ENCODE measurements at places on chromosomes 7 and 10. TPM values are rescaled to one million over a fixed set of nuclear protein-coding genes. Genes with fewer than 3 reads are reported as not detected.

DNA sequence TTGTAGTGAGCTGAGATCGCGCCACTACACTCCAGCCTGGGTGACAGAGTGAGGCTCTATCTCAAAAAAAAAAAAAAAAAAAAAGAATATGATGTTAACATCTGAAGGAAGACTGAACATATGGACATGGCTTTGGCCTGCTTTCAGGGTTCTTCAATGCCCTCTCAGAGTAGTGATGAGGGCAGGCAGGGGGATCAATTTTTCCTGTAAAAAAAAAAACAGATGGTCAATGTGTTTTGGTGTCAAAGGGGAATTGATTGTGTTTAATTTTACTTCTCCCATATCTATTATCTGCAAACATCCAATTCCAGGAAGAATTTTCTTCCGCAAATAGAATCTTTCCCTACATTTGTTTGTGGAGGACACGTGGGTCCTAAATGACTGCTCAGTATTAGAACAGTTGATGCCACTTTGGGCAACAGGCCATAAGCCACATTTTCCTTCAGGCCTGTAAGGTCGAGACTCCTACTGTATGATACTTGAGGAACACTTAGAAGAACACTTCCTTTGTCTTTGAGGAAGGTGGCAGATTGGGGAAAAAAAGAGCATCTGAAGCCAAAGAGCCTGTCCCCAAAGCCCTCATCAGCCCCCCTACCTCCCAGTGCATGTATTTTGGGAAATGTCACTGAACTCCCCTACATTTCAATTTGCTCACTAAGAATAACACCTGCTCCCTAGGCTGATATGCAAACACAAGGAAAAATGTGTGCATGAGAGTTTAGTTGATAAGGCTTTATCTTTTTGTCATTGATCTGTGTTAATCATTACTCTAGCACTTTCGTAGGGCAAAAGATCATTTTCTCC, 28.3 kb downstream of the MGAM2 start:
- H3K36me3 ChIP-seq = no peaks in the 10 kb centered on the region
- H3K27me3 ChIP-seq = no peaks in the 10 kb centered on the region
- H3K4me1 ChIP-seq = peaks cover 10% of the 10 kb centered on the region
- no peak overlapping the region for H3K4me3 ChIP-seq
- no peak overlapping the region for H3K27ac ChIP-seq

GRCh38 chr7:131075406-131075805, 252.3 kb upstream of the MKLN1 start:
- H3K4me1 ChIP-seq = peaks cover 98% of the 10 kb centered on the region
- H3K27me3 ChIP-seq = no peaks in the 10 kb centered on the region
- peaks cover 1% of the 10 kb centered on the region for H3K36me3 ChIP-seq
- no peak overlapping the region for H3K4me3 ChIP-seq
- peak overlapping the region; percentile 43 for H3K27ac ChIP-seq

GRCh38 chr10:59805014-59805413, 51.8 kb upstream of the MRLN start:
- peaks cover 18% of the 10 kb centered on the region for H3K36me3 ChIP-seq
- no peaks in the 10 kb centered on the region for H3K27me3 ChIP-seq
- peak; percentile 13 for DNase-seq
- no peak overlapping the region for H3K27ac ChIP-seq
- no peaks in the 10 kb centered on the region for H3K4me1 ChIP-seq
- H3K4me3 ChIP-seq = no peak overlapping the region

GRCh38 chr10:73779018-73779417, 2.8 kb upstream of the CHCHD1 start:
- peaks cover 13% of the 10 kb centered on the region for H3K36me3 ChIP-seq
- no peaks in the 10 kb centered on the region for H3K27me3 ChIP-seq
- H3K4me1 ChIP-seq = peaks cover 39% of the 10 kb centered on the region
- no peak overlapping the region for H3K27ac ChIP-seq

The CDNF gene
- total RNA-seq = 0.38 TPM

The CLRN3 gene
- not detected for total RNA-seq

GRCh38 chr10:68087685-68088401, 12.8 kb upstream of the HERC4 start:
- no peak overlapping the region for H3K4me3 ChIP-seq
- DNase-seq = no peak
- H3K27ac ChIP-seq = no peak overlapping the region

DNA sequence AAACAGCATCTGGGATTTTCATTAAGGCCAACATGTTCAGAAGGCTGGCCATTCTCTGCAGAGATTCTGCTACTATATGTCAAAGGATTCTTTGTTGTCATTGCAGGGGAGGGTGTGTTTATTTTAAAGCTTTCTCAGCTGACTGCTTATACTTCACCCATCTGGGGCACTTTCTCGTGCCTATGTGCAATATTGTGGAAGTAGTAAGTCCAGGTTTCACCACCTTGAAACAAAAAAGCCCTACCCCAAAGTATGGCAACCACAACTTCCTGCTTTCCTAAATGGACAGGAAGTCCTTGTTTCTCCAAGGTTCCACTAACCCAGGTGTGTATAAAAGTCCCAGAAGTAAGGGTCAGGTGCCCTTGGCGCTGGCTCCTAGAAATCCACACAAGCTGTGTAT, 58.7 kb upstream of the COL1A2 start:
- H3K36me3 ChIP-seq = no peaks in the 10 kb centered on the region
- DNase-seq = no peak
- H3K4me1 ChIP-seq = no peaks in the 10 kb centered on the region
- H3K4me3 ChIP-seq = no peak overlapping the region

GRCh38 chr7:68783684-68784083, 814.6 kb upstream of the AUTS2 start:
- no peaks in the 10 kb centered on the region for H3K27me3 ChIP-seq
- H3K36me3 ChIP-seq = no peaks in the 10 kb centered on the region
- no peaks in the 10 kb centered on the region for H3K4me1 ChIP-seq
- no peak overlapping the region for H3K4me3 ChIP-seq
- DNase-seq = no peak
- no peak overlapping the region for H3K27ac ChIP-seq

The ARID5B gene
- 7.9 TPM for total RNA-seq

- no peak overlapping the region for H3K4me3 ChIP-seq
- H3K4me1 ChIP-seq = no peaks in the 10 kb centered on the region
- no peaks in the 10 kb centered on the region for H3K36me3 ChIP-seq
- H3K27me3 ChIP-seq = no peaks in the 10 kb centered on the region
These were observed 297.7 kb downstream of the PTPRN2 start for GRCh38 chr7:158289761-158290523.

The HOXA3 gene
- 2.1 TPM for total RNA-seq

The FEZF1 gene
- total RNA-seq = not detected

The ANLN gene
- 72.0 TPM for total RNA-seq

The CALY gene
- not detected for total RNA-seq

The AGR2 gene
- 1.3 TPM for total RNA-seq

The AP3M1 gene
- total RNA-seq = 31.6 TPM

DNA sequence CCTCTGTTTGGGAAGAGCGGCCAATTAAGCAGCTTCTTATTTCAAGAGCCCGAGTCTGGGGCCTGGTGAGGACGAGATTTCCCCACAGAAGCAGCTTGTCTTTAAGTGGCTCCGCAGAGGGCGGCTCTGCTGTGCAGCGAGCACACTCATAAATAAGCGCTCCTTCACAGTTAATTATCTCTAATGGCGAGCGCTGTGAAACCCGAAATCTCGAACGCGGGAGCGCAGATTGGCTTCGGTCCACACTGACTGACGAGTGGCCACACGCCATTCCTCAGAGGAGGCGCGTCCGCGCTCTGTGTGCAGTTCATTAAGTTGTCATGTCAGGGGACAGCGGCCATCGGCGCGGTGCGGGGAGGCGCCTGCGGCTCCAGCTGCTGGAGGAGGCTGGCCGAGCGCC, 560.9 kb downstream of the DNAJB6 start:
- H3K4me3 ChIP-seq = no peak overlapping the region
- no peaks in the 10 kb centered on the region for H3K27me3 ChIP-seq
- no peaks in the 10 kb centered on the region for H3K4me1 ChIP-seq
